ENCODE measurements at places on chromosomes 11 and 22.

- DNase-seq, result no peak
These were observed 13.1 kb downstream of the C1QTNF6 start for GRCh38 chr22:37174964-37175363.

DNA sequence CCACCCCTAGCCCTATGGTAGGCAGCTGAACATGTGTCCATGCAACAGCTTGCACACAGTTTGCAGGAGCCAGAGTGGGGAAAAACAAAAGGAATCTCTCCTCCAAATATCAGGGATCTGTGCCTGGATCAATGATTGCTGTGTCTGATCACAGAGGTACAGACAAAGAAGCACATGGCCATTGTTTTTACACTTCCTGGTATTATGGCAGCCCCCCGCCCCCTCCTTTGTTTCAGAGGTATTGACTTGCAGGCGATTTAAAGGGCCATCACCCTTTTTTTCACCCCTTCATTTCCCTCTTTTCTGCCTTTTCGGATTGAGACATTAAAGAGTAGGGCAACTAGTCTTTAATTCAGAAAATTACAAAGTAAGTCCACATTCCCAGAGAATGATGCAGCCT, 453.0 kb upstream of the LUZP2 start:
- no peak for DNase-seq

DNA sequence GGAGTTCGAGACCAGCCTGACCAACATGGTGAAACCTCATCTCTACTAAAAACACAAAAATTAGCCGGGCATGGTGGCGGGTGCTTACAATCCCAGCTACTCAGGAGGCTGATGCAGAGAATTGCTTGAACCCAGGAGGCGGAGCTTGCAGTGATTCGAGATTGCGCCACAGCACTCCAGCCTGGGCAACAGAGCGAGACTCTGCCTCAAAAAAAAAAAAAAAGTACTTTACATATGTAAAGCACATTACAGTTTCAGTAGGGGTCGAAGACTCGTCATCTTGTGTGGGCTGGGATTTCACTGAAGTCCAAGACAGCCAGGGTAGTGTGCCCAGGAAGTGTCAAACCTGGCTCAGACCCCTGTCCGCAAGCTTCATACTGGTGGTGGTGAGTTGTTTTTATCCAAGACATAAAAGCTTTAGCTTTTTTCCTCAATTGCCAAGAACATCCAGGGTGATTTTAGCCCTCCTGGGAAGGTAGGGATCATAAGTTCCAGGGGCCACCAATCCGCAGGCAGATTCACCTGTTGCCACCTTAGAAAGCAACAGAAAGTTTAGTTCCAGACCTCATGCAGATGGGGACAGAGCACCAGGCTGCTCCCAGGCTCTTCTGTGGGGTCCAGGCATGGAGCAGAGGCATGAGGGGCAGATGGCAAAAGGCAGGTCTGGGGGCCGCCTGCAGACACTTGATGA, 21.6 kb upstream of the ADORA2A start:
- no peak for DNase-seq

- no peak for DNase-seq
These were observed 134.9 kb downstream of the RBFOX2 start for GRCh38 chr22:35893698-35894097.

DNA sequence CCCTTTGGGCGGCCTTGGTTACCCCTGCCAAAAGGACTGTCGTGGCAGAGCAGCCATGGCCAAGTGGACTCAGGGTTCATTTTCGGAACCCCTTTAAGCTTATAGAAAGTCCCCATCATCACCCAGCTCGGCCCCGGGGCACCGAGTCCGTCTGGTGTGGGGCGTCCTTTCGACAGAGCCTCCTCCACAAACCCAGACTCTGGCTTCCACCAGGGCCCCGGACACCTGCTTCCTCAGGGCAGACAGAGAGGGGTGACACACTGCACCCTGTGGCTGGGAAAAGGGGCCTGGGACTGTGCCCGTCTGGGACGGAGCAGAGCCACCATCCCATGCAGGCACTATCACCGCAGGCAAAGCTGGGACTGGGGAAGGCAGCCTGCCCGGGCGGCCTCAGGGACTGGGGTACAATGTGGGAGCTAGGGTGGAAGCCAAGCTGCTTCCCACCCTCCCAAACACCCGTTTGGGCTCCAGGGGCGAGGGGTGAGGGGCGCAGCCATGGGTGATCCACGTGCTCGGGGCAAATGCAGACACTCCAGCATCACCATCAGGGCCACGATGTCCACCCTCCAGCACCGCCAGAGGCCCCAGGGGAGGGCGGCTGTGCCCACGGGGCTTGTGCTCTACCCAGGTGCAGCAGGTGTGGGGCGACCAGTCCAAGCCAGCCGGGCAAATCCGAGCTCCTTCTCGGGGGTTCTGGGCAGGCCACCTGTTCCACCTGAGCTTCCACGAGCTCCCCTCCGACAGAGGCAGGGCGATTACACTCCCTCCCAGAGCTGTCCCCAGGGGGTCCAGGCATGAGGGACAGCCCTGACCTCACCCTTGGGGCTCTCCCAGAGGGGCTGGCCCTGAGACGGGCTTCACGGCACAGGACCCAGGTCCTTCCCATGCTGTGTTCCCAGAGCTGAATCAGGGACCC, 11.7 kb upstream of the MRPL23 start:
- no peak for DNase-seq

DNA sequence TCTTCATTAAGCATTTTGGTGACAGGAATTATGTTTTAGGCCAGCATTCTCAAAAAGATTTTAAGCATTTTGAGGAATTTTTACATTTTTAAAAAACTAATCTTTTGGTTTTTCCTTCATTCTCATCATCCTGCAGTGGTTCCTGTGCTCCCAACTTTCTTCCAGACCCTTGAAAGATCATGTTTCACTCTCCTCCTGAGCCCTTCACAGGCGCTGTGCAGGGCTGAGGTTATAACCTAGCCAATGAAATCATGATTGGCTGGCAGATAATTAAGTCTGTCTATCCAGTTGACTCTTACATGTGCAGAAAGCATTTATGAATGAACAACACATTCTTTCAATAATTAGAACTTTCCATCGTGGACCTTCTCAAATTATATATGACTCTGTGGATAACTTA, 226.3 kb downstream of the DDX10 start:
- peak; percentile 25 for DNase-seq

DNA sequence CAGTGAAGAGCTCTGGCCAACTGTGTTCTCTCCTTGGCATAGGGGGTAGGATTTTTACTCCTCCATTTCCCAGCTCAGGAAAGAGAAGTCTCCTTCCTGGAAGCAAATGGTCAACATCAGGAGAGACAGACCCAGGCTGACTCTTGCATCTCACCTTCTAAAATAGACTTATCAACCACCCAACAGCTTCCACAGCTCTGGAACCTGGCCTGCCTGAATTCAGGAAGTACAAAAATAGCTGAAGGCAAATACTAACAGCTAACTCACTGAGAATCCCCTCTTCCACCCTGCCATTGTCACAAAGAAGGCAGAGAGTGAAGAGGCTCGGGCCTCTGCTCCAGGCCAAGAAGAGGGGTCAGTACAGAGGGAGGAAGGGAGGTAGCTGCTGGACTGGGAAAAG, 213.6 kb downstream of the NXPE2 start:
- no peak for DNase-seq

DNA sequence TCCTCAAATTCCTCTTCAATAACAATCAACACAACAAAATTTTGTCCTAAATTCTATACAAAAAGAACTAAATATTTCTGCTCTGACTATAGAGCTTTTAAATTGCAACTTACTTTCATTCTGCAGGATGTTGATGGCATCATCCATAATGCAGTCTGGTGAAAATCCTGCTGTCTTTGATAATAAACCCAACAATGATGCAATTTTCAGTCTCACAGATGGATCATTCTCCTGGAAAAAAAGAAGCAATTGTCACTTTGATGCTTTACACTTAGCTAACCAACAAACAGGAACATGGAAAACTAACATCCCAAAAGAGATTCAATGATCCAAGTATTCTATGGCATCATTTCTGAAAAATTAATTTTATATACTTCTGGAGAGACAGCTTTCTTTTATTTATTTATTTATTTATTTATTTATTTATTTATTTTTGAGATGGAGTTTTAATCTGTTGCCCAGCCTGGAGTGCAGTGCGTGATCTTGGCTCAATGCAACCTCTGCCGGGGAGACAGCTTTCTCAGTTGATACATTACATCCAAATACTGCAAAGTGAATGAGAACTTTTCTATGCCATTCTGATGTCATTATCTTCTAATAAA, 13.0 kb downstream of the INTS4 start:
- DNase-seq, result no peak

GRCh38 chr11:103315248-103315647, 206.0 kb downstream of the DYNC2H1 start:
- no peak for DNase-seq

- no peak for DNase-seq
These were observed 68.5 kb upstream of the ARFGAP3 start for GRCh38 chr22:42925598-42925997.

DNA sequence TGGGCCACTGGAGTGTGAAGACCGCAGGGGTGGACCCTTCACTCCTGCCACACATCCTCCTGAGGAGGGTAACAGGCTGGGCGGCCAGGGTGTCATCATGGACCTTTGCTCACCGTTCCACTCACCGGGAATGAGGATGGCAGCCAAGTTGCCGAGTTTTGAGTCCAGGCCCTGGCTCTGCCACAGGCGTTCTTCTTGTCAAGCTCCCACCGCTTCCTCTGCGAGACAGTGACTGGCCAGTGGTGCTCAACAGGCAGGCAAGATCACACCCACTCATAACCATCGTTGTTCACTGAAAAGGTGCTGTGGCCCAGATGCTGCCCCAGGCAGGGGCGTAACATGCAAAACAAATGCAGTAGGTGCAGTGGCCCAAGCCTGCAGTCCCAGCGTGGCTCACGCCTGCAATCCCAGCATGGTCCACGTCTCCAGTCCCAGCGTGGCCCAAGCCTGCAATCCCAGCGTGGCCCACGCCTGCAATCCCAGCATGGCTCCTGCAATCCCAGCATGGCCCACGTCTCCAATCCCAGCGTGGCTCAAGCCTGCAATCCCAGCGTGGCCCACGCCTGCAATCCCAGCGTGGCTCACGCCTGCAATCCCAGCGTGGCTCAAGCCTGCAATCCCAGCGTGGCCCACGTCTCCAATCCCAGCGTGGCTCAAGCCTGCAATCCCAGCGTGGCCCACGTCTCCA, 5.0 kb upstream of the PANX2 start:
- DNase-seq, result no peak

DNA sequence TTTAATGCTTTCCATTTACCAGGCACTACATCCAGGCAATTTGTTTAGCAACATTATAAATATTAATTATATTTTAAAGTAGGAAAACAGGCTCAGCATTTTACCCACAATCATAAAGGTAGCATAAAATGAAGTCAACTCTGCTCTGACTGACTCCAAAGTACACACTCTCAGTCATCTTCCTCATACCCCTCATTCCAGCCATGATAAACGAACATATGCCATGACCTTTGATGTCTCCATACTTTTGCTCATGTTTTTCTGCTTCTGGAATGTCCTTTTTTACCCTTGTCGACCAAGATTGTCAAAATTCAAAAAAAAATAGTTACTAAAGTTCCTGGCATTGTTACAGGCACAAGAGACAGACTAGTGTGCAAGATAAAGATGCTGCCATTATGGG, 77.7 kb upstream of the SOX6 start:
- DNase-seq, result no peak

DNA sequence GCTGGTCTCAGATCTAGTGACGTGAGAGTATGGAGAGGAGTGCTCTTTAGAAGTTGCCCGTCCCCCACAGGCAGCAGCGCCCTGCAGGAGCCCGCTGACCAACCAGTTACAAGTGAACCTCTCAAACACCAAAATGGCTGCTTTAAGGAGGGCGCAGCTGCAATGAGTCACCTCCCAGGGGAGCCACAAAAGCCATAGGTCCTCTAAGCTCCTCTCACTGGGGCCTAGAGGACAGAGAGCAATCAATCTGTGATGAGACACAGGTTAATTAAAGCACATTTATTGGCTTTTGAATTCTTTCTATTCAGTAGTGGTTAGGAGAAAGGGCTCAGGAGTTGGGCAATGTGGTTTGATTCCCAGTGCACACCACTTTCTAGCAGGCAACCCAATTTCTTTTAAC, 15.5 kb upstream of the RAPSN start:
- no peak for DNase-seq

- no peak for DNase-seq
These were observed 90.9 kb downstream of the PAX6 start for GRCh38 chr11:31720225-31720624.

DNA sequence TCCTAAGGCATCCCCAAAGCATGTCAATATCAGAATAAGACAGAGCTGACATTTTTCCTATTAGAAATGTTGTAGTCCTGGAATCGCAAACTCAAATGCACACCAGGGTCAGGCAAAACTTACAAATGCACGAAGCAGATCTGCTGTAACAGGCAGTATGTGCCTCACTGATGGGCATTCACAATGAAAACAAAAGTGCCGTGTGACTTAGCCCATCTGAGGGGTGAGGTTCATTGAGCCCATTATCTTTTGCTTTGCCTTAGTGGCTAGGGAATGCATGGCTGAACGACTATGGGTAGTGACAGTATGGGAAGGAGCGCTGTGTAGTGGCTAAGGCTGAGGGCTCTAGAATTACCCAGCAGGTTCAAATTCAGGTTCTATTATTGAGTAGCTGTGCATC, 43.1 kb upstream of the RASSF10 start:
- DNase-seq, result no peak
